Activated naive CD4-positive, alpha-beta T cell treated with Interleukin-2 at 50 U/mL for 16 hours (primary cell): ENCODE measurements at places on chromosomes 5 and 9.

DNA sequence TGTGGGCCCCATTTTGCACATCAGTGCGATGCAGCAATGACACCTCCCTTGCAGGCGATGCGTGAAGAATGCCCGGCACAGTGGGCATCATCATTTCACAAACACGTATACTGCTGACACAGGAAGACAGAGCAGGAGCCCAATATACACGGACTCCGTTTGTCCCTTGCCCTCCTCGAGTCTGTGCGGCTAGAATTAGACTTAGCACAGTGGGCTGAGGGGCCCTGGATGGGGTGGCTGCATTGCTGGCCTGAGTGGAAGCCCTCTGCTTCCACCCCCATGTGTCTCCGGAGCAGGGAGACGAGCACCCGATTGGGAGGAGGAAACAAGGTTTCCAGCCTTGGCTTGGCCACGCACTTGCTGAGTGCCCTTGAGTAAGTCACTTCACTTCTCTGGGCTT lies 40.8 kb downstream of the GSN start:
- no peak for DNase-seq

GRCh38 chr5:127793052-127793451 lies 89.9 kb downstream of the CCDC192 start:
- no peak for DNase-seq

- DNase-seq = no peak
Observed at GRCh38 chr5:125294844-125295243, 548.4 kb upstream of the ZNF608 start.

DNA sequence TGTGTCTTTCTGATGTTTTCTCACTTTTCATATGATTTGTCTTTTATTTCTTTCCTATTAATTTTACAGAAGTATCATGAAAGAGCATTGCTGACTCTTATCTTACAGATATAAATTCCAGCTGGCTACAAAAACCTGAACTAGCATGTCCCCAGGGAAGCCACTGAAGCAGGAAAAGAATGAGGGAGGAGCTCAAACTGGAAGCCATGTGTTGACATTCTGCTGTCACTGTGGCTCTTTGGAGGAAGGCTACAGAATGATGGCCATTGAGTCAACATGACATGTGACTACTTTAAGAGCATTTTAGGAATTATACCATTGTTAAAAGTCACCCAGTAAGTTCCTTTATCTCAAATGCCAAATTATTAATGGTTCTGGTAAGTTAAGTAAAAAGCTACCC lies 638.3 kb upstream of the DMAC1 start:
- DNase-seq = no peak

- DNase-seq = no peak
Observed at GRCh38 chr5:130350131-130350530, 445.9 kb downstream of the CHSY3 start.

GRCh38 chr5:148910686-148911361 lies 84.4 kb downstream of the ADRB2 start:
- peak; percentile 11 for DNase-seq

DNA sequence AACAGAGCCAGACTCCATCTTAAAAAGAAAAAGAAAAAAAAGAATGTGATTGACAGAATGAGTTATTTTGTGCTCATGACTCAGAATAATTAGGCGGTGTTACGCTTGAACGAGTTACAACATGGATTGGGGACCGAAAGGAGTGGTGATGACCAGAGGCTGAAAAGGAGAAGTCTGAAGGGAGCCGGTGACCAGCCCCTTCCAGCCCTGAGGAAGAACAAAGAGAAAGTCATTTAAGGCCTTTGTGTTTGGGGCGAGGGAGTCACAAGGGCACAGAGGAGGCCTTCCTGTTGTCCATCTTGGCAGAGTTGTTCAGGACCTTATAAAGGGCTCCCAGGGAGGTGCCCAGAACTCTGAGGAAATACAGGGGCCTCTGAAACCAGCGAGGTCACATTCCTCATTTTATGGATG lies 131.6 kb downstream of the GOLPH3 start:
- no peak for DNase-seq

DNA sequence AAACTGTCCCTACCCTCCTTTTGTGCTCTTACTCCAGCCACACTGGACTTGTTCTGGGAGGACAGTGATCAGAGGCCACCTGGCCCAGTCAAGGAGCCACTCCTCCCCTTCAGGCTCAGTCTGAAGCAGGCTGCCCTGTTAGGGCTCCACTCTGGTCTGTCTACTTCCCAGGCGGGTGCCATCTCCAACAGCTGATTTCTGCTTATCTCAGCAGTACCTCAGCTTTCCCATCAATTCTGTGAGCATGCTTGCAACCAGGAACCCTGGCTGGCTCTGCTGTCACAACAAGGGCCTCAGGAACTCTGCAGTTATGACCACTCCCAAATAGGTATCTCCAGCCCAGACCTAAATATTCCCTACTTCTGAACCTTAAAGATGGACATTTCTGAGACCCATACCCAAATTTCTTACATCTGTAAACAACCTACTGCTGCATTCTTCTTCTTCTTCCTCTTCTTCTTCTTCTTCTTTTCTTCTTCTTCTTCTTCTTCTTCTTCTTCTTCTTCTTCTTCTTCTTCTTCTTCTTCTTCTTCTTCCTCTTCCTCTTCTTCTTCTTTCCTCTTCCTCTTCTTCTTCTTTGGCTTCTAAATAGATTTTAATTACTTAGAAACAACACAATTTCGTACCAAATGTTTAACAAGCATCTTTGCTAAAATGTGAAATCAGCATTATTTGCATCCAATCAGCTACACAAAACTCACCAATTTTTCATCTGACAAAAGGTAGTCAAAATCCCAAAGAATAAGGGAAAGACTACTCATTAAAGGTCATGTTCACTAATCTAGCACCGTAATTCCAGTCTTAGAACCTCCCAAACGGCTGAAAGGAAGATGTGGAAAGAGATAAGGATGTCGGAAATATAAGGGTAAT lies 13.6 kb upstream of the SLC22A4 start:
- DNase-seq = no peak

DNA sequence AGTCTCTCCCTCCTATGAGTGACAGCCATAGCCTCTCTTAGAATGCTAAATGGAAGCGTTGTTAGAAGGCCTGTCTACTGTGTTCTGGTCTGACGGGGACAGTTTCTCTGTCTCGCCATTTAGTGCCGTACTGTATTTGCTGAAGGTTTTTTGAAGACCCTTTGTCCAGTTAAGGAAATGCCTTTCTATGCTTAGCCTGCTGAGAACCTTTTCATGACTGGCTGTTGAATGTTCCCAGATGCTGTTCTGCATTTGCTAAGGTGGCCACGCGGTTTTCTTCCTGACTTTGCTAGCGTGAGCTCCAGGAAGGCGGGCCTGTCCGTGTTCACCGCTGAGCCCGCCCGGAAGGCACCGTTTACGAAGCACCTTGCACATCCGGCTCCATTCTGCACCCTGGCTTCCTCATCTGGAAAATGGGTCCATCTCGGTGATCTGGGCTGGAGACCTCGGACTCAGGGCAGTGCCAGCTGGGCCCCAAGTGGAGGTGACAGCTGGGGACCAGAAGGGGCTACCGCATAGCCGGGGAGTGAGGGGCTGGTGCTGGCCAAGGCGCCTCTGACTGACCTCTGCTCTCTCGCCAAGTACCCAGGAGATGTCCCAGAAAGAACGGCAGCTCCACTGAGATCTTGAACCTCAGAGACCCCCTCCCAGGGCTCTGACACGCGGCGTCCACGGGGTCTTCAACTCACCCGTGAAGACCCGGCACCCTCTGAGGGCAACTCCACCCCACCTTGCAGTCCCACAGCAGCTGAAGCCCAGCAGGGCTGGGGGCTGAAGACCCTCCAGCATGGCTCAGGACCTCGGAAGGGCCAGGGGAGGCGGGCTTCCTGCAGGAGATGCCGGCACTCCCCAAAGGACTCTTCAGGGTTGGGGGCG lies 52.5 kb upstream of the NKD2 start:
- DNase-seq = no peak

DNA sequence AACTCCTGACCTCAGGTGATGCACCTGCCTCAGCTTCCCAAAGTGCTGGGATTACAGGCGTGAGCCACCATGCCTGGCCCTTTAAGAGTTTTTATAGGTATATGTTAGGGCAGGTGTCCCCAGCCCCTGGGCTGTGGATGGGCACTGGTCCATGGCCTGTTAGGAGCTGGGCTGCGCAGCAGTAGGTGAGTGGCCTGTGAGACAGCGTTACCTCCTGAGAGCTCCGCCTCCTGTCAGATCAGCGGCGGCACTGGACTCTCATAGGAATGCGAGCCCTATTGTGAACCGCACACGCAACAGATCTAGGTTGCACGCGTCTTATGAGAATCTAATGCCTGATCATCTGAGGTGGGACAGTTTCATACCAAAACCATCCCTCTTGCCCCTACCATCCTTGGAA lies 173.4 kb downstream of the GOLPH3 start:
- DNase-seq = no peak

DNA sequence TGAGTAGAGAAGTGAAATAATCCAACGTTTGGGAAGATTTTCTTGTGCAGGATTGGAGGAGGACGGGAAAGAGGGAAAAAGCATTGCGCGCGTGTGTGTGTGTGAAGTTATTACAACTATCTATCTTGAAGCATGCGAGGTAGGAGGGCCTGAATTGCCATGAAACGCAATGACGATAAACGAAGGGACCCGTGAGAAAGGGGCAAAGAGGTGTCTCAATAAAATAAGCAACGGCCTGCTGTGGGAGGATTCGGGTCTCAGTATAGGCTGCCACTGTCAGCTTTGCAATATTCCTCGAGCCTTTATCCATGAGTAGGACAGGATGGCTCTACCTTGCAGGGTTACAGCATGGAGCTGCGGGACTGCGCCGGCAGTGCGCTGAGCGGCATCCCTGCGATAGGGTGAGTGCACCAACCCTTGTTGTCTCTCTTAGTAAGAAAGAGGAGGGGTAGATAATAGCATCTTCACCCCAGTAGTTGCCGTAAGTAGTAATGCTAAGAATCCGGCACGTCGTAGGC lies 631 bp upstream of the RCL1 start:
- no peak for DNase-seq

DNA sequence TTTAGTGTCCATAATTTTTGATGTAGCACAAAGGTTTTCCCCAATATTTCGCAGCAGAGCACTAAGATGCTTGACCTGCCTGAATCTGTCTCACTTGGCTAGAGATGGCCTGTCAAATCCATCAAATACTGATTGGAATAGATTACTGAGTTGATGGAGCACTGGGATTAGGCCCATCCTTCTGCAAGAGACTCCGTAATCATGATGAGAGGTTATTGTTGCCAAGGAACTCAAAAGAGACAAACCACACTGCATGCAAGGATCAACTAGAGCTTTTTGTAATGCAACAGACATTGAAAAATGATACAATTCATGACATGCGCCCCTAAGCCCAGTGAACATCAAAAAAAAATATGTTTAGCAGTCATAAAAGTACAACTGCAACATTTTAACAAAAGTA lies 585.3 kb upstream of the GRAMD2B start:
- DNase-seq = no peak

GRCh38 chr5:120405923-120406322 lies 58.2 kb upstream of the PRR16 start:
- DNase-seq = no peak

DNA sequence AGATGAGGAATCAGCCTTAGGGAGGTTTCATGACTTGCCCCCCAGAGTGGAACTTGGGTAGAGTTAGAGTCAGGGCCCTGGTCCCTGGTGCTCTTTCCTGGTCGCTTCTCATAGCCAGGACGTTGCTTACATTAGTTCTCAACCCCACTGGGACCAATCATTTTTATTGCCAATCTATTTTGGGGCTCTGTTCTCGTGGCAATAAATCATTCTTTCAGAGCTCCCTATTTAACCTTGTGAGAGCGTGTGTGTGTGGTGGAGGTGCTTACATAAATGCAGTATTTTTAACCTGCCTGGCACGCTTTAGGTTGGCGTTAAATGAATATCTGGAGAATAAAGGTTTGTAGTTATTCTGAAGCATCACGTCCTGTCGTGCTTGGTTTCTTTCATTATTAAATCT lies 4.1 kb downstream of the TRIO start:
- DNase-seq = no peak

DNA sequence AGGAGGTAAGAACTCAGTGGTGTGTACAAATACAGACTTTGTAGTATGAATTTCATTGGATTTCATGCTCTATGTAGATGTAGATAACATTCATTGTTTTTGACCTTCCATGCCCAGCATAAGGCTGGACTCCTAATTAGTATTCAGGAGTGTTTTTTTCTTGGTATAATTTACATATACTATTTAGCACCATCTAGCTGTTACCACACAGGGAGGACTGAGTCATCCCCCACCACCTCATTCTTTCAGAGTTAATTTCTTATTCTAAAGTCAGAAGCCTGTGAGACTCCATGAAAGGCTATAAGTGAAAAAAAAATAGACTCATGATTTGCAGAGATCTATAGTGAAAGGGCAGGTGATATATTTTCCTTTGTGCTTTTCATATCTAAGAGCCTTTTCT lies 555.0 kb downstream of the PRR16 start:
- no peak for DNase-seq

- DNase-seq = no peak
Observed at GRCh38 chr5:169626779-169627178, 10.3 kb upstream of the DOCK2 start.

DNA sequence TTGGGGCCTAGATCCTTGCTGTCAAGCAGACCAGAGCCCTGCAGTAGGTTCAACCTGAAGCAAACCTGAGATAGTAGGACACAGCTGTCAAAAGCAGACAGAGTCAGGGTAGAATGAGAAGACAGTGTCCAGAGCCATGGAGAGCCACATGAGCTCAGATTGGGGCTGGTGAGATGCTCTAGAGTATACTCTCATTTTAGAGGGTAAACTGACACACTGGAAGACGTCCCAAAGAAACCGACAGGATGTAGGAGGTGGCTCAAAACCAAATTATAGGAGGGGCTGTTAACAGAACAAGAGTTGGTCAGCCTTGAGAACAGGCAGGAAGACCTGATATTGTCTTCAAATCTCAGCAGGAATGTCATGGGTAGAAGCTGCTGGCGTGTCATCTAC lies 11.5 kb downstream of the CCDC69 start:
- no peak for DNase-seq

- no peak for DNase-seq
Observed at GRCh38 chr5:37787742-37788141, 52.1 kb downstream of the GDNF start.

DNA sequence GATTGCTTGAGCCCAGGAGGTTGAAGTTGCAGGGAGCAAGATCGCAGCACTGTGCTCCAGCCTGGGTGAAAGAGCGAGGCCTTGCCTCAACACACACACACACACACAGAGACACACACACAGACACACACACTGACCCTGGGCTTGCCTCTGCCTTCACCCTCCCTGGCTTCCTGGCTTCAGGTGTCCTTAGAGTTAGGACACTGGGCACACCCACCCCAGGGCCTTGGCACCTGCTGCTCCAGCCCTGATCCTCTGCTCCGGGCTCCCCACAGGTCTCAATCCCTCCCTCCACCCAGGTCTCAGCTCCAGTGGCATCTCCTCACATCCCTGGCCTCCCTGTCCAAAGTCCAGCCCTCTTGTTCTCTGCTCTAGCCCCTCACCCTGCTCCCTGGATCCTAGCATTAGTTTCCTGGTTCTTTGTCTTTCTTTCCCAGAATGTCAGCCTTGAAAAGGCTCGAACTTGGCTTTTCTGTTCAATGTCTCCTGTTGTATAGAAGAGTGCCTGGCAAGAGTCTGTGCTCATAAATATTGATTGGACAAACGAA lies 212.9 kb downstream of the C9orf50 start:
- no peak for DNase-seq

GRCh38 chr5:94967525-94967924 lies 317.4 kb downstream of the MCTP1 start:
- DNase-seq = no peak

- peak; percentile 24 for DNase-seq
Observed at GRCh38 chr5:74316064-74316603, 324.4 kb downstream of the ENC1 start.
